Forelimb muscle (tissue), 1 donor: ENCODE measurements at places on chromosomes 1 and 21.
A peak's percentile ranks its signal among the peaks of the same experiment; 100 is the strongest.

DNA sequence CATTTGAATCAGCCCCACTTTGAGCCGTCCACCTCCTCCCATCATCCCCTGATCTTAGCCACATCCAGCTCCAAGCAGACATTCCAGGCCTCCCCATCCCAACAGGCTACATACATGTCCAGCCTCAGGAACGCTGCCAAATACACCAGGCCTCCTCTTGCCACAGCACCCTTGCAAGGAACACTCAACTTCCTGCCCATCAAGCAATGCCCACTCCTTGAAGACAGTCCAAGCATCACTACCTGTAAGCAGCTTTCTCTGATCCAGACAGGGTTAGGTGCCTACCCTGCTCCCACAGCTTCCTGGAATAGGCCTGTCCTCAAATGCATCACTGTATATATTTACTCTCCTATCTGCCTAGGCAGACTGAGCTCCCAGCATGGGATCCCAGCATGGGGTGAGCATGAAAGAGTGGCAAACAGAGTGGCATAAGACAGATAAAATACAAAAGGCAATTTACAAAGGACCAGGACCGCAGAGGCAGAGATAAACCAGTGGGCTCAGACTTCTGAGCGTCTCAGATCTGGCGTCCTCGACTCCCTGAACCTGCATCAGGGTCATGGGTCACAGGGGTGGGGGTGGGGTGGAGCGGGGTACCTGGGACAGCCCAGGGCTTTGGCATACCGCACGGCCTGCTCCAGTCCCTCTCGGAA, 816 bp downstream of the HYI start:
- no peak for DNase-seq

DNA sequence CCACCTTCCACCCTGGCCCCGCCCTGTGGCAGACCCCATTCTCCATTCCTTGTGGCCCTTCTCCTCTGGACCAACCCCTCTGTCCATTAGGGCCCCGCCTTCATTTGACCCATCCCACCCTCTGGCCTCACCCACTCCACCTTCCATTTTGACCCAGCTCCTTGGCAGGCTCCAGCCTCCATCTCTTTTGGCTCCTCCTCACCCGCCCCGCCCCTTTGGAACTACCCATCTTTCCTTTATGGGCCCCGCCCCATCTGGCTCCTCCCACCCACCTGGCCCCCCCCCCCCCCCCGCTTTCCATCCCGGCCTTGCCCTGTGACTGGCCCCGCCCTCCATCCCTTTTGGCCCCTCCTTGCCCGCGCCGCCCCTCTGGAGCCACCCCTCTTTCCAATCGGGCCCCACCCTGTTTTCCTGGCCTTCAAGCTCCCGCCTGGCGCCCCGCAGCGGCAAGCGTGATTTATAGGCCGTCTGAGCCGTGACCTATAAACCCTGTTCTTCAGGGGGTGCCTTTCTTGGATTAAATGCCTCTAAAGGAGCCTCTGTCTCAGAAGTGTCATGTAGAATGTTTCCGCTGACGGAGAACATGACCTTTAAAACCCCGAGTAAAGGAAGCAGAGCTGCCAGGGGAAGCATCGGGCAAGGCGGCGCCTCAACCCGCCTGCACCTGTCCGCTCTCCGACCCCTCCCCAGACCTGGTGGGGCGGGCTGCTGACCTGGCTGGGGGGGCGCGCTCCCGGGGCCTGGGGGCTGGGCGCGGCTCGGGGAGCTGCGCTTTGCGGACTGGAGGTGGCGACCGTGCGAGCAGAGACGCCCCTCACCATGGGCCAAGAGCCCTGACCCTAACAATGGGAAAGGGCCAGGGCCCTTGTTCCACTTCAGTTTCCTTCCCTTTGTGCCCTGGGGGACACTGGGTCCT, 178.0 kb downstream of the CAMTA1 start:
- DNase-seq = no peak

- no peak for DNase-seq
Observed at GRCh38 chr1:109350655-109351054, 43.8 kb upstream of the MYBPHL start.

DNA sequence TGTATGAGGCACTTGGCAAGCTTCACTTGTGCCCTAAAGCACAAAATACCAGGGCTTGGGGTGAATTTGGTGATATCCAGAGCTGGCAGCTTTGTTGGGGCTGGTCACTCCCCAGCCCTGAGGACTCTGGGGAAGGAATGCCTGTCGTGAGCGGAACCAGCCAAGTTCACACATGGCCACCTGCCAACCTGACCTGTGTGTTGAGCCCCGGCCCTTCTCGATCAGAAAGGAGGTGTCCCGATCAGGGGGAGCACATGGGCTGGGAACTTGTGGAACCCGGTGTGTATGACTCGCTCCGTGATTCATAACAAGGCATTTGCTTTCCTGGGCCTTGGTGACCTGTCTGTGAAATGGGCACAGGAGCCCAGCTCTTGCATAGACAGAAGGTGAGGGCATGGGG, 43.1 kb downstream of the AGPAT3 start:
- DNase-seq = no peak

DNA sequence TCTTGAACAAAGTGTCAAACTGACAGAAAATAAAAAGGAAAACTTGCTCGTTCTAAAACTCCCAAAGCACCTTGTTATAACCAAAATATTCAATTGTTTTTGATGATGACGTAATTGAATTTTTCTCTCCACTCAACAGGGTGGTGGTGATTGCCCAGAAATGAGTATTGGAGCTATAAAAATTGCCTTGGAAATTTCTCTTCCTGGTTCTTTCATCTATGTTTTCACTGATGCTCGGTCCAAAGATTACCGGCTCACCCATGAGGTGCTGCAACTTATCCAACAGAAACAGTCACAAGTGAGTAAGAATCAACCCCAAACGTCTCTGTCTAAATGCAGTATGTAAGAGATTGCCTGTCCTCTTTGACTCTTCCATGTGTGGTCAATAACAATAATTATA, 130.1 kb downstream of the HMCN1 start:
- no peak for DNase-seq

GRCh38 chr1:55813618-55814017, 598.5 kb upstream of the USP24 start:
- DNase-seq = peak; percentile 35

DNA sequence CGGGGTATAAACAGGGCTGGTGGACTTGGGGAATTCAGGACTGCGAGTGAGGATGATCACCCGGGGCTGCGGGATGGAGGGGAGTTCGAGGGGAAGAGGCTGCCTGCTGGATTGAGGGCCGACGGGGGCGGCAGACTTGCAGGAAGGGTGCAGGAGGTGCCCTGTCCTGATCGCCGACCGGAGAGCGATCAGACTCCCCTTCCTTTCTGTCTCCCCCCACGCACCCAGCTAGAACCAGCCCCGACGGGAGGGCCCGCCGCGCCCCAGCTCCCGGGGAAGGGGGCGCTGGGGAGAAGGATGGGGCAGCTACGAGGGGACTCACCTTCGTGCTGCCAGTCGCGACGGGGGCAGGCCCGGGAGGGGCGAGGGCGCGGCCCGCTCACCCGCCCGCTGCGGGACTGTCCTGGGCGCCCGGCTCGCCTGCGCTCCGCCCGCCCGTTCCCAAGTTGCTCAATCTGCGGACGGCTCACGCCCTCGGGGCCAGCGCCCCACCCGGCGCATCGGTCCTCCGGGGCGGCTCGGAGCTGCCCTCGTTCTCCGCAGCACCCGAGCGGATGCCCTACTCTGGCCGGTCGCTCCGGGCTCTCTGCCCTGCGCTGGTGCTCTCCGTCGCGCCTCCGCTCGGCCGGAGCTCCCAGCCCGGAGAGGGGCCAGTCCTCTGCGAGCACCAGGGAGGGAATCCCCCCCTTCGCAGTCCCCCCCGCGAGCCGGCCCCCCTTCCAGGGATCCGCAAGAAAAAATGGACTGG, at the start of gene RSPO1:
RSPO1 (minus strand) TSS at position 649 of the 748 bp plus-strand sequence. CDS start 5,231 bp downstream, outside the sequence.
- DNase-seq = no peak

DNA sequence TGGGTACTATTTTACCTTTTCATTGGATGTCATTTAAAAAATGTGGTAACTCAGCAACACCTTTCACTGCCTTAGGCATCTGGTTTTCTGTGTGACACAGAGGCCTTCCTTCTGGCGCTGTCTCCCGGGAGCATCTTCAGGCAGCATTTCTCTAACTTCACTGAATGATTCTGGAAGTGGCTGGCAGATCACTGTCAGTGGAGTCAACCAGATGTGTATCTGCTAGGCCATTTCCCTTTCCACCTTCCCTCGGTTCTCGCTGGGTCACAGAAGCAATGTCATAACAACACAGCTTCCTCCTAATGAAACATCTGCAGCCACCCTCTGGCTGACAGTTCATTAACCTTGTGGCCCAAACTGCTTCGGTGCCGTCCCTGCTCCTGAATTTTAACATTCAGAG, 137.8 kb downstream of the KIF26B start:
- no peak for DNase-seq

- no peak for DNase-seq
Observed at GRCh38 chr1:15835205-15835740, 12.2 kb upstream of the SPEN start.

DNA sequence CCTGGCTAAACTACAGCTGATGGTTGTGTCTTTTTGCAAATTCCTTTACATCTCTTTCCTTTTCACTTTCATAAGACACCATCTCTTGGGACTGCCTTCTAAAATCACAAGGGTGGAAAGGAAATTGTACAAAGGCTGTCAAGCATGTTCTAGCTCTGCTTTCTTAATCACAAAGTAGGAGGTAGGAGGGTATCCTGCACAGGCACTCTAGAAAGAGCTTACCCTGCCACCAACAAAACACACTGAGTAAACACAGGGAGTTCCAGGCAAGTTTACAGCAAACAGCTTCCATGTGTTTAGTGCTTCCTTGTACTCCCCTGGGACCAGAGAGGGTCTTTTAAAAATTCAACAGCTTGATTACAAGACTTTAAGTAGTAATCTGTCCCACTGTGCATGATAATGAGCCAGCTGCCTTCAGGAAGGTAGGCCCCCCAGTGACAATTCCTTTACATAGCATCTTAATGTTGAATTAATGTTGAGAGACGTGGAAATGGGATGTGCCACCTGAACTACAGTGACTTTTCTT, 2.4 kb downstream of the PLPP3 start:
- DNase-seq = no peak

GRCh38 chr21:46459356-46460112, 843 bp downstream of the DIP2A start:
- DNase-seq = no peak

DNA sequence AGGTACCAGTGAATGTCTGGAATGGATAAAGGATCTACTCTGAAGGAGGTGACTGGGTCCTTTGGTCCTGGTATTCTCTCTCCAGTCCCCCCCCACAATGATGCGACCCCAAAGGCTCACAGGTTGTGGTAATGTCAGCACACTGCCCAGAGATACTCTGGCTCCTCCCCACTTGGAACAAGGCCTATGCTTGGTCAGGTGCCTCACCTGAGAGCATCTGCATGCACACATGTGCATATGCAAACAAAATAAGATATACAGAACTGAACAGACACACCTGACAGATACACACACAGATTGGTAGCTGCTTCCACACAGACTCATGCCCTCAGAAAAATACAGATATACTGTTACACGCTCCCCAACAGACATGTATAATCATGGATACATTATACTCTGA, 33.5 kb downstream of the DMAP1 start:
- no peak for DNase-seq

DNA sequence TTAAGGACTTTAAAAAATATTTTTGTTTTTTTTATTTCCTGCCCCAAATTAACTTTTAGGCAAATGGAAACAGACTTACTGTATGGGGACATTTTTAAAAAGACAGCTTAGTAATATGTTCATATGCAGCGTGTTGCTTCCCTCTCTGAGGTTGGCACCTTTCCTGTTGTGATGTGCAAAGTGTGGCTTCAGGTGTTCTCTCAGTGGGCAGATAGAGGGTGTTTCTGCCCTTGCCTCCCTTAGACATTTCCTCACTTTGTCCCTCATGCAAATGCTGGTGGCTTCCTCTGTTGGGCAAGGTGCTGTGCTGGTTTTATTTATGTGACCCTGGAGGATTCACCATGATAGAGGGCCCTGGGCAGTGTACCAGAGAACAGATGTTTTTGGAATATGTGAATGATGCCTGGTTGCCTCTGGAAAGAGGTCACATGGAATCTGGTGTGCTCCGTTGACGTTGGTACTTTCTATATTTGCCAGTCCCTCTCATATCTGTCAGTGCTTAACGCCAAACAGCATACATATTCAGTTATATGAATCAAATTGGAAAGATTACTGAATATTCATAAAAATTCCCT, 123.5 kb downstream of the PATJ start:
- DNase-seq = no peak

DNA sequence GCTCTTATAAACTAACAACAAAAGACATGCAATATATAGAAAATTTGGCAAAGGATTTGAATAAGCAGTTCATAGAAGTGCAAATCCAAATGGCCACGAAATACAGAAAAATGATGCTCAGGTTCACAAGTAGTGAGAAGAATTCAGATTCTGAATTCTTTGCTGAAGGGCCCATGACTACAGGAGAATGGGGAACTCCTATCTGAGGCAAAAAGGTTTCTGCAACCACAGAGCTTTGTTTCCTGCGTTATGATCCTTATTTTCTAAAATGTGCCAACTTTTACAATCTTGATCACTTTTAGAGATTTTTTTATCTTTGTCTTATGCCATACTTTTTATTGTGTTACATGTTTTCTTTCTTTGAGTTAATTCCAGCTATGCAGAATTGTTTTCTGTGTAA, 91.3 kb downstream of the ITSN1 start:
- no peak for DNase-seq

GRCh38 chr21:25904044-25904695, 169.4 kb downstream of the GABPA start:
- no peak for DNase-seq

DNA sequence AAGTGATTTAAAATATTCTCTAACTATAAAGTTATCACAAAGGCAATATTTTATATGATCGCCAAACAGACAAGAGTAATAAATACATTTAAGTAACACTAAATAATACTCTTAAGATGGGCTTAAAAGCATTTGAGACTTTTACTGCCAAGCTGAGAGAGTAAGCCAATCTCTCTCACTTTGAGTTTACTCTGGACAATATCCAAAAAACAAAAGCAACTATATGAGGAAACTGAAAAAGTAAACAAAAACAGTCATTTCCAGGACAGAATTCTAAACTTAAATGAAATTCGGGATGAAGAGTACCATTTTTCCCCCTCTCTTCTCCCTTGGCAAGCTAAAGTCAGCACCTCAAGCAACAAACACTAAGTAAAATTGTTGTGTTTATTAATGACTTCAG, 173.2 kb downstream of the COP1 start:
- DNase-seq = no peak

GRCh38 chr1:105442901-105443300, 1613.6 kb upstream of the PRMT6 start:
- DNase-seq = no peak

DNA sequence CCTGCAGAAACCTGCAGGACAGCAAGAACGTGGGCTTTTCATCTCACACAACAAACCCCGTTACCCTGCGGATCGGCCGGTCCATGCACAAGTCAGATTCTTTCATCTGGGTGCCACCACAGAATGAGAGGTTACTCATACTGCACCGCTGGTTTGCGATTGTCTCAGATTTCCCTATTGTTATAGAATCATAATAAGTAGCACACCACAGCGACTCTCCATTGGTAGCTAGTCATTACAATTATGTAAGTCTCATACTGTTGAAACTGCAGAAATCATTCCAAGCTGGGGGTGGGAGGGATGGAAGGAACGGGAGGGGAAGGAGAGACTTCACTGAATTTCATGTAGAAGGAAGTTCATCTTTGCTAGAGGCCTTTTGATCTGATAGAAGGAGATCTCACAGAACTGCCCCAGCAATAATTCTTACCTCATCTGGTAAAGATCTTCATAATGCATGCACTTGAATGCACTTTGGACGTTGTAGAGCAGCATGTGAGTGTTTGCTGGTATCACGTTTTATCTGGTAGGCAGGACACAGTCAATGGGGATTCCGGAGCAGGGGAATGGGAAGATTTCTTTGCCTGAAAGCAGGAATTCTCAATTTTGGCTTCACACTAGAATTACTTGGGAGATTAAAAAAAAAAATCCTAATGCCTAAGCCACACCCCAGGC, 221.1 kb downstream of the KIF26B start:
- DNase-seq = no peak
